ENCODE measurements at places on chromosomes 12 and 14. TPM values are rescaled to one million over a fixed set of nuclear protein-coding genes. Genes with fewer than 3 reads are reported as not detected.

Gene HSPA2
- 47.4 TPM for total RNA-seq

Gene ARHGEF40
- total RNA-seq = 36.3 TPM

Gene FOXG1
- total RNA-seq = not detected

Gene IAPP
- not detected for total RNA-seq

Gene FAR2
- 16.2 TPM for total RNA-seq

Gene ANKRD33
- not detected for total RNA-seq

Gene RFLNA
- 1.7 TPM for total RNA-seq

Gene CRACR2A
- total RNA-seq = 4.4 TPM

Gene FOXM1
- total RNA-seq = 8.1 TPM
